Activated CD8-positive, alpha-beta memory T cell treated with anti-CD3 and anti-CD28 coated beads for 1 hour (primary cell): ENCODE measurements at places on chromosomes 5 and 9.
A peak's percentile ranks its signal among the peaks of the same experiment; 100 is the strongest.

GRCh38 chr9:89593727-89594427, 10.9 kb upstream of the GADD45G start:
- DNase-seq: no peak

- DNase-seq: no peak
Measured at GRCh38 chr5:6379246-6379645, 899 bp upstream of the MED10 start.

DNA sequence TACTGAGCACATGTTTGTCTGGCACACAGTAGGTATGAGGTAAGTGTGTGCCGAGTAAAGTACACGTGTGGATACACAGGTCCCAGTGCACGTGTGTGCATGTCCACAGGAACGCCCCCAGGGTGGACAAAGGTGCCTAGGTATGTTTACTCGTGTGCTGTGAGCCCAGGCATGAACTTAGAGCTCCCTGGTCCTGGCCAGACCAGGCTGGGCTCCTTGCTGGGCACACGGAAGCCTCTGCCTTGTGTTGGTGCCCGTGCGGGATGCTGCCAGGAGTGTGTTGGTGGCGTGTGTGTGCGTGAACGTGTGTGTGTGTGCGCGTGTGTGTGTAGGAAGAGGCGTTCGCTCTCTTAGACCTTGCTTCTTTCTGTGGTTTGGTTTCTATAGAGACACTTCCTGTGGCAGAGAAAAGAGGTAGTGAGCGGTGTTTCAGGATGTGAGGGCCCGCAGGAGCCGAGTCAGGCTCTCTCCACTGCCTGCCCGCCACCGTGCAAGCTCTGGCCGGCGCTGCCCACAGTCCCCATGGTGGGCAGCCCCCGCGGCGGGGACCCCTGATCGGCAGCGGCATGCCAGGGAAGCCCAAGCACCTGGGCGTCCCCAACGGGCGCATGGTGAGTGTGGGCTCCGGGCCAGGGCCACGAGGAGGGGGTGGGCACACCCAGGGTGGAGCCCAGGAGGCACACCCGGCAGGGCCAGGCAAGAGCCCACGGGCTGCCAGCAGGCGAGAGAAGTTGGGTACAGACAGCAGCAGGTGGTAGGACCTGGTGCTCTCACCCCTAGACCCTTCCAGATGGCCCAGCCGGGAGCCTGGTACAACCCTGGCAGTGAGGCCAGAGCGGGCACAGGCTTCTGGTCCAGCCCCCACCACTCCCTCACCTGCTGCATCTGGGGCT, at the start of gene RGS14:
Gene RGS14 (plus strand): TSS at position 466 of the 893 bp plus-strand sequence. CDS start 101 bp downstream, at position 567.
- DNase-seq: peak; percentile 45

GRCh38 chr9:6383551-6384225, 29.3 kb upstream of the UHRF2 start:
- no peak for DNase-seq

DNA sequence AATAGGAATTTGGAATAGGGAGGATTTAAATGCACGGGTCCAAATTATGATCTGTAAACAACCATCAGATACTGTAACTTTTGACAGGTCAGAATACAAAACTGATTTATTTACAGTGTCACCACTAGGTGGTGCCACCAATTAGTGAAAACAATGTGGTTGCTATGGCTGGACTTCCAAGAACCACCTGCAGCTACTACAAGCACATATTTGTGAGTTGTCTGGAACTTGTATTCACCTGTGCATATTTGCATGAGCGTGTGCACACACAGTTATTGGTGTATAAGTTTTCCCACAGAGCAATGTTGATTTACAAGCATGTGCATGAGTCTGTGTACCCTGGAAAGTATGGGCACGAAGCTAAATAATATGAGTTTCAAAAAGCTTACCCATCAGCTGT, 3.0 kb upstream of the HRCT1 start:
- DNase-seq: no peak

DNA sequence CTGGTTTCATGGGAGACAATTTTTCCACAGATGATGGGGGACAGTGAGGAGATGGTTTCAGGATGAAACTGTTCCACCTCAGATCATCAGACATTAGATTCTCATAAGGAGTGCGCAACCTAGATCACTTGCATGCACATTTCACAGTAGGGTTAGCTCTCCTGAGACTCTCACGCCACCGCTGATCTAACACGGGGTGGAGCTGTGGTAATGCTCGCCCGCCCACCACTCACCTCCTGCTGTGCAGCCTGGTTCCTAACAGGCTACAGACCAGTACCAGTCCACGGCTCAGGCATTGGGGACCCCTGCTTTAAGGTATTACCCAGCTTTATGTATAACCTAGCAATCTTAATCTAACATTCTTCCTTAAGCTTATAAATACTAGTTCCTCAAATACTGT, 35.6 kb downstream of the TTC39B start:
- DNase-seq: no peak

GRCh38 chr5:109099081-109099480, 310.7 kb downstream of the PJA2 start:
- no peak for DNase-seq

DNA sequence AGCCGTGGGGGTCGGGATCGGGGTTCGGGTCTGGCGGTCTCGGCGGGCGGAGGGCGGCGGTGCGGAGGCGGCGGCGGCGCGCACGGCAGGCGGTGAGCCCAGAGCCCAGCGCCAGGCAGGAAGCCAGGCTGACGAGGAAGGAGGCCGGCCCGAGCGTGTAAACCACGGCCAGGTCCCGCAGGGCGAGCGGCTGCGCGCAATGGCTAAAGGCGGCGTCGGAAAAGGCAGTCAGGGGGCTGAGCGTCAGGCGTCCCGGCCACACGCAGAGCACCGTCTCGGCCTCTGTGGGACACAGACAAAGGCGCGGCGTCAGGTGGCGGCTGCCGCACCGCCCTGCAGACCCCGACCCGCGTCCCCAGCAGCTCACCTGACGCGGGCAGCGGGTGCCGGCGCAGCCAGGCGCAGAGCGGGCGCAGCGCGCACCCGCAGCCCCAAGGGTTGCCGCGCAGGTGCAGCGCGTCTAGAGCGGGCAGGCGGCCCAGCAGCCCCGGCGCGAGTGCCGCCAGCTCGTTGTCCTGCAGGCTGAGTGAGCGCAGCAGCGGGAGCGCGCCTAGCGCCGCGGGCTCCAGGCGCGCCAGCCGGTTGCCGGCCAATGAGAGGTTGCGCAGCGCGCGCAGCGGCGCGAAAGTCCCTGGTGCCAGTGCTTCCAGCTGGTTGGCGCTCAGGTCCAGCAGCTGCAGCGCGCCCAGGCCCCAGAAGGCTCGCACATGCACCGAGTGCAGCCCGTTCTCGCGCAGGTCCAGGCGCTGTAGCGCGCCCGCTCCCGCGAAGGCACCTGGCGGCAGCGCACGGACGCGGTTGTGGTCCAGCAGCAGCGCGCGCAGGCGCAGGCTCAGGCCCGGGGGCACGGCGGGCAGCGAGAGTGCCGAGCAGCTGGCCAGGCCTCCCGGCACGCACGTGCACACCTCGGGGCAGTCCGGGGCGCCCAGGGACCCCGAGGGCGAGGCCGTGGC, 671 bp downstream of the LRRC26 start:
- DNase-seq: no peak

- no peak for DNase-seq
Measured at GRCh38 chr9:71209890-71210289, 88.5 kb upstream of the TRPM3 start.

DNA sequence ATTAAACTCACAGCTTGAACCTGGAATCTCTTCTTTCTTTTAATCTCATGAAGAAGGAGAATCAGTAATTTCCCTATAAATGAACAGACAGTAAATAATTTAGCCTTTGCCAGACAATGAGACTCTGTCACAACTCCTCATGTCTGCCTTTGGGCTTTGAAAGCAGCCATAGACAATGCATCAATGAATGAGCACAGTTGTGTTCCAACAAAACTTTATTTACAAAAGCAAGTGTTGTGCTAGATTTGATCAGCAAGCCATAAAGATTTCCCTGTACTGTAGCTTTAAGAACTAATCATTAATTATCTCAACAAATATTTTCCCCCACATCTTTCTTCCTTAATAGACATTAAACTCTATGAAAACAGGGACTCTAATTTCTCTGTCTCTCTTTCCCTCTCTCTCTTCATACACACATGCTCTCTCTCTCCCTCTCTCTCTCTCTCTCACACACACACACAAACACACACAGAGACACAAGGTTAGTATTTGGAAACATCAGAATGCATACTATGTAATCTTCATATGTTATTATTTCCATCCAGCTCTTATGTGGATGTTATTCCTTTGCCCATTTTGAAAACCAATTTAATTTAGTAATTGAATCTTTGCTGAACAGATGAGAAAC, 1209.8 kb upstream of the CDH6 start:
- DNase-seq: no peak

GRCh38 chr5:35304291-35304690, 74.0 kb upstream of the PRLR start:
- no peak for DNase-seq

DNA sequence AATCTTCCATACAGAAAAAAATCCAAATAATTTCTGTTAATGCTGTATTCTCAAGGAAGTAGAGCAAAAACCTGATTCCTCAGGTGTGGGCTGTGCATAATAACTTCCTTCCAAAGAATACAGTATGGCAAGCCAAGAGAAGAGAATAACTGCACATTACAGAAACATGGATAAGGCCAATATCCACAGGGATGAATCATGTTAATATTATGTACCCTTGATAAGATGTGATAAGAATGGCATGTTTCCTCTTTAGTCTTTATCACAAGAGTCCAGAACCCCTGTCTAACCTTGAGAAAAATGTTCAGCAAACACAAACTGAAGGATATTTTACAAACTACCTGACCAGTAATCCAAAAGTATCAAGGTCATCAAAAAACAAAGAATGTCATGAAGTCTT, 795.8 kb downstream of the SEMA5A start:
- no peak for DNase-seq

DNA sequence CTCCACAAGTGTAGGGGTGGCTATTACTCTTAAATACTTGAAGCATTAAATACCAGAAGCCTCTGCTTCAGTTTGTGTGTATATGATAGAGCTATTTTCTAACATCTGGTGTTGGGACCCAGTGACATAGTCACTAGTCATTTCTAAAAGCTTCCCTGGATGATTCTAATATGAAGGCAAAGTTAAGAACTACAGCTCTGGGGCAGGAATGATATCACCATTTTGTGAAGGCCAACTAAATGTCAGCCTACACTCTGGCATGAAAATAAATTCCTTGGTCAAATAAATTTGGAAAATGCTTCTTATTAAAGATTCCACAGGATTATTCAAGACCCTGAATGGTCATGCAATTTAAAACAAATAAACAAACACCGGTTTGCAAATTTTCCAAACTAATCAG, 197.7 kb downstream of the PLK2 start:
- no peak for DNase-seq

- no peak for DNase-seq
Measured at GRCh38 chr9:12879961-12880360, 105.1 kb downstream of the LURAP1L start.

DNA sequence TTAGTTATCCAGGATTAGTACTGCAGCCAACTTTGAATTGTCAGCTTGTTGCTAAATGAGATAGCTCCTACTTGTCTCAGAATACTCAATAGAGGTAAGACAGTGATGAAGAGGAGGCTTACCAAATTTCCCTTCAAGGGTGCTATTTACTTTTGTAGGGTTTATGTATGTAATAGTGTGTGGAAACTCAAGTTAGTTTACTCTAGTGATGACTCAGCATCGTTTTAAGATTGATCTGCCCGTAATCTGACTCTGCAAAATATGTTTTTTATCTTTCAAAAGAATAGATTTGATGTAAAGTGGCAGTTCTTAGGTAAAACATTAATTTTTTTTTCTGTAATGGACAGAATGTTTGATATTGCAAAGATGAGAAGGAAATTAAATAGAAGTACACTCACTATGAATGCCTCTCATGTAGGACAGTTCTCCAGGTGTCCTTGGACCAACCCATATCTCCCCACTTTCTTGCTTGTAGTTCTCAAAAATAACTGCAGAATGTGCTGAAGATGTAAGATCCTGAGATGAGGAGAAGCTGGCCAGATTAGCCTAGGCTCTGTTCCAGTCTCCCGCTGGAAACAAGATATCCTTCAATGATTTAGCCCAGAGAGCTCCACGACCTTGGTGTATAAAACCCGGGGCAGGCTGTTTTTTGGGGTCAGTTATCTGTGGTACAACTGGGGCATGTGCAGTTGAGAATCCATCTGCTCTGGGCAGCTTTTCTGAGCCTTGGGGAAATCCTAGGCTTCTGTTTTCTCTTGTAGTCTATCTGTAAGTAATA, 24.4 kb upstream of the MROH2B start:
- no peak for DNase-seq

GRCh38 chr9:116713271-116713670, 26.2 kb downstream of the TRIM32 start:
- no peak for DNase-seq

DNA sequence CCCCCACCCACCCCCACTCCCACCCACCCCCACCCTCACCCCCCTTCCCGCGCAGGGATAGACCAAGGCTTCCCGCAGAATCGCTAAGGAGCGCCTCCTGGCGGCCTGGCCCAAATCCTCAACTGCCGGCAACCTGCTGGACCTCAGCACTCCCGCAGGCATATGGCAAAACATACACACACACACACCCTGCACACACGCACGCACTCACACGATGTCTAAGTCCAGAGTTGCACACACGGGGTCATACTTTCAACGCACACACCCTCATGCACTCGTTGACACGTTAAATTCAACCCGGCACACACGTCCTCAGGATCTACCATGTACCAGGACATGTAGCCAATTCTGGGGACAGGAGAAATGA, 1.7 kb downstream of the CPLX2 start:
- no peak for DNase-seq

DNA sequence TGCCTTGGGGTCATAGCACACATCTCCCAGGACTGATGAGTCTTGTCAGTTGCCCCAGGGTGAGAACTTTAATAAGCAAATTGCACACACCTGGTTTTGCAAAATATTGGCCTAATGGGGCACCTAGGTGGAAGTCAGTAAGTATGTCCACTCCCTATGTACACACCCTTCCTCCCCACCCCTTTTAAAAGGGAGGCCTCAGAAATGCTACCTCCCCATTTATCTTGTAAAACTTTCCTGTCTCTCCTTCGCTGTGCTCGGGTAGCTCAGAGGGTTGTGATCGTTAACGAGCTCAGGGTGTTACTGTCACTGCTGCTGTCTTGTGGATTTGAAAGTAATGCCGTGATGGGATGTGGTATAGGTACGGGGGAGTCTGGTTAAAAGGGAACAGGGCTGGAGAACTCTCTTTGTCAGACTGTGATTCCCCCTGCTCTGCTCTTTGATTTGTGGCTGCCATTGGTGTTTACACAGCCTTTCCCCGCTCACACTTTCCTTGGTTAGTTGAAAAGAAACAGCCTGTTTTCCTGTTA, 26.2 kb downstream of the ZNF462 start:
- no peak for DNase-seq

- DNase-seq: no peak
Measured at GRCh38 chr5:62969409-62970120, 390.9 kb downstream of the LRRC70 start.

DNA sequence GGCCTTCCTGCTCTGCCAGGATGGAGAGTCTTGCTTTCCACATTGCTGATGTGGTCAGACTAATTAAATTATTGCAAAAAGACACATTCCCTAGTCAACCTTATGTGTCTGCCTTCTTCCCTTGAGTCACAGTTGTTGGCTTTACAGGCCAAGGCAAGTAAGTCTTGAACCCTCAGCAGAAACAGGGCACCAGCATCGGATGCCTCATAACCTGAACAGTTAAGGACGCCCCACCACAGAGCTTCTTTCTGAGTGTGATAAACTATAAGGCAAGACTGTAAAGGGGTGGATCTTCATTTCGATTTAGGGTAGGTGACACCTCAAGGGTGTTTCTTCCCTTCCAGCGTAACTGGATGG, 670 bp upstream of the KIF2A start:
- no peak for DNase-seq
